ENCODE measurements at places on chromosomes 2 and 18.

- H3K27me3 ChIP-seq, result no peaks in the 10 kb centered on the region
- H3K4me3 ChIP-seq, result no peak overlapping the region
- H3K36me3 ChIP-seq, result peaks cover 18% of the 10 kb centered on the region
- H3K4me1 ChIP-seq, result no peaks in the 10 kb centered on the region
- no peak for DNase-seq
Observed at GRCh38 chr2:15432642-15433256, 128.4 kb downstream of the NBAS start.

DNA sequence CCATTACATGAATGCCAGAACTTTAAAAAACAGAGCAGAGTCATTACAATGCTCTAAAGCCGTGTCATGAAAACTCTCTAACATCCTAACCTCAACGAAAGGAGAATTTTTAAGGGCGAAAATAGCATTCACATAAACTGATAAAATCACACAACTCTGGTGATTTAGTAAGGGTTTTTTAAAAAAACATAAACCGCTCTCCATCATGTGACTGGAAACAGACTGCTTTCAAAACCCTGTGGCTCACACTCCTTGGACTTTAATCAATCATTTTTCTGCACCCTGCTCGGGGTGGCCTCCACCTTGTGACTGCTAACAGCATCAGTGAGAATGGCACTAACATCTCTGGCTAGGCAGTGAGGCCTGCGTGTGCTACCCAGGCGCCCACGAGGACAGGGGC is 12.1 kb downstream of the DOCK10 start:
- H3K4me3 ChIP-seq, result peak overlapping the region; percentile 66
- H3K27me3 ChIP-seq, result no peaks in the 10 kb centered on the region
- DNase-seq, result no peak

DNA sequence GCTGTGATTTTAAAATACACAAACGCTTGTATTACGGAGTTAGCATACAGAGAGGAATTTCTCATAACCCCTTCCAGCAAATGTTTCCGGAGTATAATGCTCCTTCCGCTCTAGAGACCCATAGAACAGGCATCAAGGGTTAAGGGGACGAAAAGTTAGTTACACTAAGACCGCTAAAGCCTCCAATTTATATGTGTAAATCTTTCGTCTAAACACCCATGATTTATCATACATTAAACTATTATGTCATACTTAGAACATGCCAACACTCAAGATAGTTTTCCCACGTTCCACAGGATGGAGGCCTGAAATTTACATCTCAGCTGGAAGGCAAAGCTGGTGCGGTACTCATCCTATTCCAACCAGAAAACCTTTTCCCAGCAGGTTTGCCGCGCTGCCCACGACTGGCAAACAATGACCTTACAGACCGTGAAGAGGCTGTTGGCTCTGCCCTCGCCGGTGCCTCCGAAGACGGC is 650 bp downstream of the ORMDL1 start:
- peak overlapping the region; percentile 96 for H3K27ac ChIP-seq
- peaks cover 14% of the 10 kb centered on the region for H3K36me3 ChIP-seq
- H3K27me3 ChIP-seq, result no peaks in the 10 kb centered on the region

DNA sequence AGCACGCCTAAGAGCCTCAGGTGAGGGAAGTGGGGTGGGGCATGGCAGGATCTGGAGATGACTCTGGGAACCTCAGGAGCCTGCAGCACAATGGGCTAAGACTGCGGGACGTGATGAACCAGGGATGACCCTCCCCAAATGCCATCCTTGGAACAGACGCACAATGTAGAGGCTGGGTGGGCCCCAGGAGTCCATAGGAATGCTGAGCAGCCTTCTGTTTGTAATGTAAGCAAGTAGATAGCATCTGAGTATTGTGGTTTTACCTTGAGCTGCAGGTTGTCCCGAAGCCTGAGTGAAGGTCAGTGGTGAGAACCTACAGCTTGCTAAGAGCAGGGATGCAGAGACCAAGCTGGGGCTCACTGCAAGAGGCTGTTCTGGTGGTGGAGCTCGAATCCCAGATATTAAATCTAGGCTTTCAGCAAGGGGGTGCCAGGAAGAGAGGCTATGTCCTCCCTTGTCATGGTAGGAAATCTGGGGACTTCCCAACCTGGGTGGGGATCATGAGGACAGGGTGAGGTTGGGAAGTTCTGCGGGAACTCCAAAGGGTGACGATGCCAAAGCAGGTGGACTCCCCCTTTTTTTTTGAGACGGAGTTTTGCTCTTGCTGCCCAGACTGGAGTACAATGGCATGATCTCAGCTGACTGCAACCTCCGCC is 5.8 kb downstream of the SCTR start:
- no peaks in the 10 kb centered on the region for H3K4me1 ChIP-seq
- no peak overlapping the region for H3K4me3 ChIP-seq
- no peak overlapping the region for H3K27ac ChIP-seq

- no peaks in the 10 kb centered on the region for H3K36me3 ChIP-seq
- no peak overlapping the region for H3K27ac ChIP-seq
- no peaks in the 10 kb centered on the region for H3K27me3 ChIP-seq
- no peak for DNase-seq
Observed at GRCh38 chr2:21367421-21367820, 243.7 kb downstream of the TDRD15 start.

GRCh38 chr2:11129598-11130449 is 25.4 kb upstream of the SLC66A3 start:
- H3K27me3 ChIP-seq, result no peaks in the 10 kb centered on the region
- peak overlapping the region; percentile 83 for H3K27ac ChIP-seq
- no peaks in the 10 kb centered on the region for H3K36me3 ChIP-seq
- peak overlapping the region; percentile 79 for H3K4me3 ChIP-seq

DNA sequence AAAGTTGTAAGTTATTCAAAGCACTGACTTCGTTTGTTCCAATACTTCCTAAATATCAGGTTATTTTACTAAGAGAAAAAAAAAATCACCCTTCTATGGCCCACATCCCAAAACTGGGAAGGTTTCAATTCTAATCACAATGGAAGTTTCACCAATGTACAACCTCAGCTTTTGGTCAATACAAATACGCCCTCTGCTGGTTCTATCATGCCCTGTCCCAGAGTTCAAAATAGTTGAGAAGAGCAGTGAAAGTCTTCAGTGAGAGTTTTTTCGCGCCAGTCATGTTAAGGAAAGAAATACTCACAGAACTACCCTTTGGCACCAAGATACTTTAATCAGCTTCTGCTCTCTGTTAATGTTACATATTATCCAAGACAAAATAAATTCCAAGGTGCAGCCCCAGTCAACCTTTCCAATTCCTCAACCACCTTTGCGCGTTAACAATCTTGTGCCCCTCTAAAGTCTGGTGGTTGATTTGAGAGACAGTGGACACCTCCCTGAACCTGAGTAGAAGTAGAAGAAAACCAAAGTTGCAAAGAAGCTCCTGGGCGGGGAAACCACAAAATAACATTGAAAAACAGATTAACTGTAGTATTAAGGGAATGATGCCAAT is 59.9 kb downstream of the SUMO1 start:
- H3K27ac ChIP-seq, result no peak overlapping the region
- H3K36me3 ChIP-seq, result peaks cover 1% of the 10 kb centered on the region
- DNase-seq, result peak; percentile 13
- H3K4me3 ChIP-seq, result no peak overlapping the region

DNA sequence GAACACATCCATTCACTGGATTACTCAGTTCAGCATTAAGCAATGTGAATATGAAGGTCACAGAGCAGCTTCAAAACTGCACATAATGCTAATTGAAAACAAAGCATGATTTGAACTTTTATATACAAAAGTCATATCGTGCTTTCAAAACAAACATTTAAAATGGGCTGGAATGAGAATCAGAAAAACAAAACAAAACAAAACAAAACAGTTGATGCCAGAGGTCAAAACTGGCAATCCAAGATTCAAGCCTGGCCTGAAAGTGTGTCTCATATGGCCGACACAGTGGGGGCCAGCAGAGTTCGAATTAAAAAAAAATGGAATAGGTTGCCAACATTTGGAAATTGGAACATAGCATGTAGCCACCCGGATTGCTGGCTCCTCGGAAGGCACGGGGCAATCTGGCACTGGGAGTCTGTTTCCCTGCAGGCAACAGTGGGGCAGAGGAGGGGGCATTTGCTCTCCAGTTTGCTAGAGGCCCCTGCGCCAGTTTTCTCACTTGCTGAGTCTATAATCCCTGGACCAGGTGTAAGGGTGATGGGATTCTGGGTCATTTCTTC is 294.4 kb downstream of the ZNF521 start:
- no peak overlapping the region for H3K4me3 ChIP-seq
- no peak for DNase-seq
- no peak overlapping the region for H3K27ac ChIP-seq
- H3K4me1 ChIP-seq, result no peaks in the 10 kb centered on the region
- no peaks in the 10 kb centered on the region for H3K36me3 ChIP-seq

DNA sequence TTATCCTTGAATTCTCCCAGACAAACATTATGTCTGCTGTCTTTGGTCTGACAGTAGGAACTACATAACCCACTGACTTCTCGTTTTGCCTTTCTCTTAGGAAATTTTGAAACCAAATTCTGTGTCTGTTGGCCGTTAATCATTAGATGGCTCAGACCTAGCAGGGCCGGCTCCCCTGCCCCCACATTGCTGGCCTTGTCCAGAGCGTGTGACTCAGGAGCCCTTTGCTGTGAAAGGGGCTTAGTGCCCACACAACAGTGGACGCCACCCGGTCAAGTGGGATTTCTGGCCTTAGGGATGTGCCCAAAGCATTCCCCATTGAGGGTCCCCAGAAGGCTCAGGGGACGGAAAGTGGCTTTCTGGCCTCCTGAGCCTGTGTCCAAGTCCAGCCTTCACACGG is 137.5 kb downstream of the CTIF start:
- H3K36me3 ChIP-seq, result peaks cover 4% of the 10 kb centered on the region
- H3K4me3 ChIP-seq, result no peak overlapping the region
- peaks cover 6% of the 10 kb centered on the region for H3K4me1 ChIP-seq
- H3K27me3 ChIP-seq, result no peaks in the 10 kb centered on the region

- H3K27me3 ChIP-seq, result peaks cover 8% of the 10 kb centered on the region
- no peak overlapping the region for H3K4me3 ChIP-seq
- H3K36me3 ChIP-seq, result no peaks in the 10 kb centered on the region
- DNase-seq, result no peak
Observed at GRCh38 chr2:23503097-23503496, 118.1 kb downstream of the KLHL29 start.

DNA sequence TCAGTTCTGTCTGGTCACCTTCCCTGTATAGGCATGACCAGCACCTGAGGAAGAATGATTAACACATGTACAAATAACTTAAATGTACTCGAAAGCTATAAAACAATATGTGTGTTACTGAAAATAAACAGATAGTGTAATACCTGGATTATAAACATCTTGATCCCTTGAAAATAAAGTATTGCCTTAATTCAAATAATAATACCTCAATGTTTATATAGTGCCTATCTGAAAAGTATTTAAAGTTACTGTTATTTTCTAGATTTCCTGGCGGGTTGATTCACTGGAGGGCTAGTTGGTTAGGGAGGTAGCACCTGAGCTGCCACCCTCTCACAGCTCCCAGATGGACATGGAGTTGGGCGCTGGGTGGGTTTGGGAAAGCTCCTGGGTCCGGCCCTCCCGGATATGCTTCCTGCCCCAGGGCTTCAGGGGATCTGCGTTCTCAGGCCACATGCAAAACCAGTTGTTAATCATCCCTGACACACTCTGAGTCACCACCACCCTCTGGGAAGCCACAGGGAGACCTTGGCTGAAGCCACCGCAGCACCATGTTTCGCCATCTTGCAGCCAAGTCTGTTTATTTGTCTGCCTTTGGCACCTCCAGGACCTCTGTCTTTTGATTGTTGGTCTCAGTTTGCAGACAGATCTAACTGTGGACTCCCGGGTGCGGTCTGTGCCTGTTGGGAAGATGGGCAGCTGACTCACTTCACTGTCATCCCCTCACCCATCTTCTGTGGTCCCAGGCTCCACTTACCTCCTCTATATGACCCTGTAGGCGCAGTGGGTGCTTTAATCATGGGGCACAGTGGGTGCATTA is 35.3 kb downstream of the RAB31 start:
- H3K4me1 ChIP-seq, result no peaks in the 10 kb centered on the region
- H3K4me3 ChIP-seq, result no peak overlapping the region
- peaks cover 5% of the 10 kb centered on the region for H3K27me3 ChIP-seq
- no peaks in the 10 kb centered on the region for H3K36me3 ChIP-seq
- H3K27ac ChIP-seq, result no peak overlapping the region

GRCh38 chr2:177419274-177419673 is 26.7 kb downstream of the AGPS start:
- DNase-seq, result no peak
- H3K4me3 ChIP-seq, result no peak overlapping the region
- H3K36me3 ChIP-seq, result peaks cover 10% of the 10 kb centered on the region
- H3K4me1 ChIP-seq, result peaks cover 11% of the 10 kb centered on the region

DNA sequence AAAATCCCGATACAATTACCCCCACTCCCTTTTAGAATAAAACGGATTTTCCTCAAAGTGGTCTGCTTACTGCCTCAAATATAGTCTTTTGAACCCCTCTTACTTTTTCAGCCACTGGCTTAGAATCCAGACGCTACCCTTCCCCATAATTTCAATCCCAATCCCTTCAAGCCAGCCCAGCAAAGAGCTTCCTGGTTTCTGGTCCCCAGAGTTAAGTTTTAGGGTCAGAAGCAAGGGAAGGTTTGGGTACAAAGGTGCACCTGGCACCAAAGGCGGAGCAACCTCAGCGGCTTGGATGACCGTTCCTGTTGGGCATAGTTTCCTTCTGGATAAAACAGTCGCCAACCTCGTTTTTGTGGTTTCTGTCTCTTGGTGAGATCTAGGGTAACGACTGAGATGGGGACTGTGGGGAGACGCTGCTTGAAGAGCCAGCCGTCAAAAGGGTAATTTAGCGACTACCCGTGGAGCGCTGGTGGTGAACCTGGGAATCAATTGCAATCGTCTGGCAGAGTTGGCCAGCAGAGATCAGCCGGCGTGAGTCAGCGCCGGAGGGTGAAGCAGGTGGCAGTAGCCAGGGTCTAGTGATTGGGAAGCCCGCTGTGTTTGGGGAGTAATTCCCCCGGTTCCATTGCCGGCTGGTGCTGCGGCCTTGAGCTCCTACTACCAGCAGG is 1.6 kb downstream of the FEV start:
- H3K27ac ChIP-seq, result no peak overlapping the region
- no peak for DNase-seq
- peaks cover 31% of the 10 kb centered on the region for H3K27me3 ChIP-seq
- H3K4me3 ChIP-seq, result peak overlapping the region; percentile 58

DNA sequence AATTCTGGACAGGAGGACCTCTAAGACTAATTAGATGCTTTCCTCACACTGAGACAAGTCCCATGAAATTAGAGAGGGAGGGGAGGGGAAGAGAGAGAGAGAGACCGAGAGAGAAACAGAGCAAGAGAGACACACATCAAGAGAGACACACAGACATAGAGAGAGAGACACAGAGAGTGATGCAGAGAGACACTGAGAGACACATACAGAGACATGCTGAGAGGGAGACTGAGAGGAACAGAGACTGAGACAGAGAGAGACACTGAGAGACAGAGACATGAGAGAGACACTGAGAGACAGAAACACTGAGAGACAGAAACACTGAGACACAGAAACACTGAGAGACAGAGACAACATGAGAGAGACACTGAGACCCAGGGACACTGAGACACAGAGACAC is 250.8 kb downstream of the TNS1 start:
- DNase-seq, result no peak
- no peak overlapping the region for H3K4me3 ChIP-seq

DNA sequence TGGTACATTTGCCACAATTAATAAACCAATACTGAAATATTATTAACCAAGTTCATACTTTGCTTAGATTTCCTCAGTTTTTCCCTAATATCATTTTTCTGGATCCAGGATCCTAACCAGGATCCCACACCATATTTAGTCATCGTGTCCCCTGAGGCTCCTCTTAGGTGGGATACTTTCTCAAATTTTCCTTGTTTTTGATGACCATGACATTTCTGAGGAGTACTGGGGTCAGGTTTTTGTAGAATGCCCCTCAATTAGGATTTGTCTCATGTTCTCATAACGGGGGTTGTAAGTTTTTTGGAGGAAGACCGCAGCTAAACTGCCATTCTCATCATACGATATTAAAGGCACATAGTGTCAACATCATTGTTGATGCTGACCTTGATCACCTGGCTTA is 15.5 kb upstream of the ERCC3 start:
- H3K4me1 ChIP-seq, result no peaks in the 10 kb centered on the region
- no peak overlapping the region for H3K27ac ChIP-seq
- no peaks in the 10 kb centered on the region for H3K27me3 ChIP-seq
- no peak for DNase-seq

Measured in naive thymus-derived CD8-positive, alpha-beta T cell (primary cell).